ENCODE measurements at places on chromosomes 2 and 18.

DNA sequence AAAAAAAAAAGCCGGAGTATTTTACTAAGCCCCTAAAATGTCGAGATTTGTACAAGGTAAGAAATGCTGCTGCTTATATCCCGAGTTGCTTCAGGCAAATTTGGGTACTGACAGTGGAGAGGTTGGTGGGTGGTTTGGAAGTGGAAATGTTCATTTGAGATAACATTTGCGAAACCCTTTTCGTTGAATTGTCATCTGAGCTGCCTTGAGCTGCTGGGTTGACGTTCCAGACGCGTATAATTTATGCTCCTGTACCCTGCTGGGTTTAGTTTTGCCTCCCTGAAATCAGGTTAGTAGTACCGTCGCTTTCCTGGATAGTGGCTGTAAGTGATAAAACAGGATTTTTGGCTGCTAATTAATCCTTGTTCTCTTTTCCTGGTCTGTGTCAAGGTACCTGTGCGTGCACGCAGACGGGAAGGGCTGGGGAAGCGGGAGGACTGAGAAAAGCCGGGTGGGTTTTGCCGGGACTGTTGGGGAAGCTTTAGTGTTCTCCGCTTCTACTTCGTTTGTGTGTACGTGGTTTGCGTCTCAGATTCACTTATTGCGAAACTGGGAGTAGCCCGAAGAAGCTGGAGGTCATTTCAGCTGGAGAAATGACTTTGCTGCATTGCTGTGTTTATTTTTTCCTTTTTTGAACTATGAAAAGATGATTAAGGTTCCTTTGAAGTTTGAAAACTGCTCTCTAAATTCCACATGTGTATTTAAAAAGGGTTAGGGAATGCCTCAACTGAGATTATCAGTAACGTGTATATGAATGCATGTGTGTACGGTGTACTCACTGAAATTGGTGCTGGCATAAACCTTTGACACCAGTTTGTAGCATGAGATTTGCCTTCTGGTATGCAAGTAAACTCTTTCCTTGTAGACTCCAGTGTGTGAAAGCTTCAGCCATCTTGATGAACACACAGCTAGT, 709 bp downstream of the UGP2 start:
- no peak for DNase-seq

GRCh38 chr2:223465793-223466192, 136.4 kb downstream of the SCG2 start:
- DNase-seq = no peak

- DNase-seq = no peak
Observed at GRCh38 chr18:7117390-7118355, at the start of gene LAMA1. LAMA1 (minus strand) TSS chr18:7117797; CDS start chr18:7117720, 77 bp downstream.

DNA sequence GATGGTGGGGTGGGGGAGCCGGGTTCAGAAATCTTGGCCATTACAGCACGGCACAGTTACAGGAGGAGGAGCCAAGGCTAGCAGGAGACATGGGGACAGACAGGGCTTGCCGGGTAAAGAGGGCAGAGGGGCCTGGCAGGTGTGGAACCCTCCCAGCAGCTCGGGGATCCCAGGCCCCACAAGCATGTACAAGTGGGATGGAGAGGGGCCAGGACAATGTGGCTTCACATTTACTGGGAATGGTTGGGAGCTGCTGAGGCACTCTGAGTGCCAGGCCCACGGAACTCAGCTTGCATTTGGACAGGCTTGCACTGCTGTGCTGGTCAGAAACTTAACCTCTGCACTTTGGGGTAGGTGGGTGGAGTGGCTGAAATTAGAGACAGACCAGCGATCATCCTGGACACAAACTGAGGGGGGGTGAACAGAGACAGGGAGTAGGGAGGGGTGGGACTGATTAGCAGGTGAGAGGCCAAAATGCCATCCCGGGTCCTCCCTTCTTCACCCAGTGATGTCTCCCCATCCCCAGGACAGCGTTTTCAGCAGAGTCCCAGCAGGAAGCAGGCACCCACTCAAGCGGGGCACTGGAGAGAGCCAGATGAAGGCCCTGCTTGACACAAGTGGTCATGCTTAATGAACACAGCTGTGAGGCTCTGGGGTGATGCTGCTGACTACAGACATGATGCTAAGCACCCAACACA, 9.6 kb downstream of the PER2 start:
- DNase-seq = no peak

DNA sequence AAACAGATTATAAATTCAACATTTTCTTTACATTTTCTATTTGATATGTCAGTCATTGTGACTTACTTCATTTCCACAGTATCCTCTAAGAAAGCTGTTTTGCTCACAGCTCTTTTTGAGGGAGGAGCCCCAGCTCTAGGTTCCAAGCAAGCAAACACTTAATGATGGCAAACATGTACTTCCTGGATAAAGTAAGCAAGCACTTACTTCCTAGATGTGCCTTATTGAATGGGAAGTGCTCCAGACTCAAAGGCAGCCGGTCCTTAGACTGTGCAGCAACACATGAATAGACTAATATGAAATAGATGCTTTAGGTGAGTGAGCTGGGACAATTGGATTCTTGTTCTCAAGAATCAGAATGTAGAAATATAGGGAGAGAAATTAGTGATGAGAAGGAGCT, 2149.8 kb upstream of the PIK3C3 start:
- no peak for DNase-seq

GRCh38 chr2:102761763-102762162, at the start of gene TMEM182:
TMEM182 (plus strand) TSS chr2:102762031; CDS start chr2:102762218, 187 bp downstream.
- DNase-seq = no peak

DNA sequence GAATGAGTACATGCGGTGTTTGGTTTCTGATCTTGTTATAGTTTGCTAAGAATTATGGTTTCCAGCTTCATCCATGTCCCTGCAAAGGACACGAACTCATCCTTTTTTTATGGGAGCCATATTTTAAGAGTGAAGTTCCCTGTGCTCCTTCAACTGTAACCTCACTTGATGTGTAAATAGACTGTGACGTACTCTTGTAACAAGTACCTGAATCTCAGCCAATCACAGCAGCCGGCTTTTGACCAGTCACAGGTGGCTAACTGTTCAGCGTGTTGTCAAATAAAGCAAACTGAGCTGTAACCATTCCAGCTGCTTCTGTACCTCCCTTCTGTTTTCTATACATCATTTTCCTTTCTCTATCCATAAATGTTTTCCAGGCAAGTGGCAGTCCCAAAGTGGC, 774.3 kb upstream of the HS6ST1 start:
- DNase-seq = no peak

DNA sequence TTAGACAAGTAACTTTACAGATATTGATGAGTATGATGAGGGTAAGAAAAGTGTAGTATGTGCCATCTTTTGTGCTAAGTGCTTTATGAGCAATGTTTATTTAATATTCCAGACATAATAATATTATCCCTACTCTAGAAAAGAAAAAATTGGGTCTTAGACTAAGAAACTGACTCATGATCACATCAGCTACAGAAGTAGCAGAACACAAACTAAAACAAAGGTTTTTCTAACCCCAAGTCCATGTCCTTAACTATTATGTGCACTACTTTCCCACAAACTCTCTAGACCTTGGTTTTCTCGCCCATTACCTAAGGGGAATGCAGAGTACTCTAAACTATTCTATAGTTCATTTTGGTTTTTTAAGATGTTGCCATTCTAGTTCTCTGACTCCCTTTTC, 64.5 kb downstream of the BAZ2B start:
- no peak for DNase-seq
